ENCODE measurements at places on chromosomes 3 and 15. TPM values are rescaled to one million over a fixed set of nuclear protein-coding genes. Genes with fewer than 3 reads are reported as not detected.

SAXO2 gene
- total RNA-seq, result 30.2 TPM

DNA sequence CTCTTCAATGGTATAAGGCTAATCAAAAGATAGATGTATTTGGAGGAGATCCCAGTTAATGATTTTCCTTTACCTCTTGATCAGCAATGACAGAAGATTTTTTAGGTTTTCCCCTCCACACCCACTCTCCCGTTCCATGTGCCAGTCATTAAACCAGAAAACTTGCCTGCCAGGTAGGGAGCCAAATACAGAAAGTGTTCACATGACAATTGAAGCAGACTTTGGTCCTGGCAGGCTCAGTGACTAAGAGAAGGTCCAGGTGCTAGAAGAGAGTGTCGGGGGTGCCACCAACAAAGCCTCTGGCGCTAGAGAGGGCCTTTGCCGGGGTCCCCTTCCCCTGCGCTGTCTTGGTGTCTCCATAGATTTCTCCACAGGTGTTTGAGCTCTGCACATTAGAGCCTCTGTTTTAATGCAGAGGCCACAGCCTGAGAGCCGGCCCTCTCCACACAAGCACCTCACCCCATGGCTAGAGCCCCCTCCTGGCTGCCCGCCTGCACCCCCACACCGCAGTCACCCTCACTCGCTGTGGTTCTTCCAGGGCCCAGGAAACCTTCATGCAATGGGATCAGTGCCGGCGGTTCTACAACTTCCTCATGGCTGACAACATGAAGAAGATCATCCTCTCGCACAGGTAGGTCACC, 36.4 kb downstream of the RLBP1 start:
- H3K4me1 ChIP-seq, result no peaks in the 10 kb centered on the region
- DNase-seq, result no peak
- H3K27ac ChIP-seq, result no peak overlapping the region
- H3K27me3 ChIP-seq, result no peaks in the 10 kb centered on the region
- H3K4me3 ChIP-seq, result no peak overlapping the region

GRCh38 chr15:93348711-93349545, 259.9 kb upstream of the RGMA start:
- DNase-seq, result no peak
- H3K27ac ChIP-seq, result no peak overlapping the region
- no peaks in the 10 kb centered on the region for H3K4me1 ChIP-seq
- no peaks in the 10 kb centered on the region for H3K36me3 ChIP-seq

- no peak overlapping the region for H3K27ac ChIP-seq
- no peaks in the 10 kb centered on the region for H3K27me3 ChIP-seq
Measured at GRCh38 chr3:111712294-111713167, 117.4 kb upstream of the ZBED2 start.

GRCh38 chr15:91099995-91100813, at the start of gene SV2B:
TSS of gene SV2B (plus strand) at chr15:91100257. CDS start at chr15:91226264, 126,007 bp downstream.
- peak; percentile 40 for DNase-seq
- H3K4me3 ChIP-seq, result peak within 1 kb of the TSS; percentile 53
- H3K36me3 ChIP-seq, result no peaks in the 10 kb centered on the region
- peaks cover 16% of the 10 kb centered on the region for H3K4me1 ChIP-seq
